ENCODE measurements at places on chromosomes 2 and 18.

- H3K27ac ChIP-seq, result no peak overlapping the region
- no peaks in the 10 kb centered on the region for H3K4me1 ChIP-seq
- H3K36me3 ChIP-seq, result no peaks in the 10 kb centered on the region
- no peak overlapping the region for H3K4me3 ChIP-seq
- H3K27me3 ChIP-seq, result no peaks in the 10 kb centered on the region
Observed at GRCh38 chr2:209976698-209977385, 25.6 kb upstream of the RPE start.

DNA sequence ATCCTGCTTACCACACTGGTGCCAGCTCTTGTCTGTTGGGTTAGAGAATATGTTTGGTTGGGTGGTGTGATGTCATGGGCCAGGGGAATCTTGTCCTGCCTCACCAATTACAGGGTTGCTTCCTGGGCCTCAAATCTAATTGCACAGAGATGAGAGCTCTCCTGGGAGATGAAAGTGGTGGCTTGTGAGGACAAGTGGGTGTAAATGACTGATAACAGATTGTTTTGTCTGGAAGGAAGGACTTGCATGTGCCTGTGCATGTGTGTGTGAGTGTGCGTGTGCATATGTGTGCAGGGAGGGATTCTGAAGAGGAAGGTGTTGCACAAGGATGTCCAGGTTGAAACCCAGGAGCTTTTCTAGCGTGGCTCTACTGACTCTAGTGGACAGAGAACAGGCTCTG is 271.9 kb downstream of the LOXHD1 start:
- no peak overlapping the region for H3K27ac ChIP-seq
- no peaks in the 10 kb centered on the region for H3K27me3 ChIP-seq

GRCh38 chr2:121919803-121920202 is 164.4 kb downstream of the TSN start:
- H3K4me3 ChIP-seq, result no peak overlapping the region
- no peaks in the 10 kb centered on the region for H3K27me3 ChIP-seq
- H3K4me1 ChIP-seq, result no peaks in the 10 kb centered on the region
- H3K27ac ChIP-seq, result no peak overlapping the region

GRCh38 chr2:3911882-3912455 is 208.6 kb downstream of the DCDC2C start:
- no peak for DNase-seq
- no peak overlapping the region for H3K4me3 ChIP-seq
- H3K27ac ChIP-seq, result no peak overlapping the region
- no peaks in the 10 kb centered on the region for H3K4me1 ChIP-seq
- H3K36me3 ChIP-seq, result no peaks in the 10 kb centered on the region

DNA sequence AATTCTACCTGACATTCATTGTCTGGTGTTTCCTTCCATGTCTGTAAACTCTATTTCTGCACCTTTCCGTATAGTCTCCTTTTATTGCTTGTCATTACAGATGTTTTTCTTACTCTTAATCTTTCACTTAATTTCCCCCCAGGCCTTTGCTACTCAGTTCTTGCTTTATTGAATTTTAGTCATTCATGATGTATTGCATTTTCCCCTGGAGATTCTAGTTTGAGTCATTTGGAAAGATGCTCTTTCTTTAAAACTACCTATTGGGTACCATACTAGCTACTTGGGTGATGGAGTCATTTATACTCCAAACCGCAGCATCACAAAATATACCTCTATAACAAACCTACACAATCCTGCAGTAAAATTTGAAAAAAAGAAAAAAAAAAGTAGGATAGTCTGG is 27.2 kb upstream of the LPIN2 start:
- no peaks in the 10 kb centered on the region for H3K36me3 ChIP-seq
- no peak overlapping the region for H3K4me3 ChIP-seq
- H3K27ac ChIP-seq, result no peak overlapping the region
- H3K27me3 ChIP-seq, result no peaks in the 10 kb centered on the region
- no peak for DNase-seq
- peaks cover 11% of the 10 kb centered on the region for H3K4me1 ChIP-seq

DNA sequence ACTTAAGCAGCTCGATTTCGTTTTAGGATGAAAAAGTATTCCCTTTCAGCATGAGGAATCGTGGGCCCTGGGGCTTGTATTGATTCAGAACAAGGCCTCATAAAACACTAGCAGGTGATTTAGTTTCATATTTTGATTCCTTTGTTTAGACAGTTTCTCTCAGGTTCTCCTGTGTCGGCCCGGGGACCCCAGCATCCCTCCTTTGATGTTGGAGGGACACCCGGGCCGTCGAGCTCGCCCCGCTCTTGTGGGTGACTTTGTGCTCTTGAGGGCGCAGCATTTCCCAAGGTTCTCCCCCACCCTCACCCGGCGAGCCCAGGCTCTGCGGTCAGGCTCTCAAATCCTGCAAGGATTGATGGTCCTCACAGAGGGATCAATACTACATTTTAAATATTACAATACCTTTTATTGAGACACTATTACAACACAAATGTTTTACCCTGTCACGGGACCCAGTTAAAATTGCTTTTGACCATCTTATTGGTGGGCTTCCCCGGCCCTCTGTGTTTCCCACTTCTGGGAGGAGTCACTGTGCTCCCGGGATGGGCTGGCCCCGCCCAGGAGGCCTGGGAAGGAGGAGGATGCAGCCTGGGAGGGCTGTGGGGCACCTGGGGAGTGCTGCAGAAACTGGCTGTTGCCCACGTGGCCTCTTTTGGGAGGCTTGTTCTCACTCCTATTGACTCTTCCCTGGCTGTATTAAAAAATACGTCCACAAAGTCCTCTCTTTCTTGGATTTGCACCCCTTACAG is 222.6 kb downstream of the INSIG2 start:
- H3K4me1 ChIP-seq, result no peaks in the 10 kb centered on the region
- DNase-seq, result no peak
- H3K36me3 ChIP-seq, result no peaks in the 10 kb centered on the region

GRCh38 chr2:126883666-126884040 is 15.0 kb upstream of the TEX51 start:
- H3K36me3 ChIP-seq, result no peaks in the 10 kb centered on the region
- H3K27me3 ChIP-seq, result no peaks in the 10 kb centered on the region
- H3K27ac ChIP-seq, result no peak overlapping the region
- no peak for DNase-seq

GRCh38 chr18:80126797-80127196 is 17.7 kb downstream of the ADNP2 start:
- H3K27ac ChIP-seq, result no peak overlapping the region
- no peaks in the 10 kb centered on the region for H3K4me1 ChIP-seq
- no peaks in the 10 kb centered on the region for H3K27me3 ChIP-seq
- H3K36me3 ChIP-seq, result no peaks in the 10 kb centered on the region

GRCh38 chr2:239227661-239228371 is 173.0 kb downstream of the HDAC4 start:
- H3K36me3 ChIP-seq, result no peaks in the 10 kb centered on the region
- no peak overlapping the region for H3K4me3 ChIP-seq
- no peak overlapping the region for H3K27ac ChIP-seq
- peaks cover 51% of the 10 kb centered on the region for H3K4me1 ChIP-seq
- no peak for DNase-seq

GRCh38 chr18:32899819-32900218 is 127.0 kb upstream of the KLHL14 start:
- H3K4me3 ChIP-seq, result no peak overlapping the region
- H3K36me3 ChIP-seq, result no peaks in the 10 kb centered on the region
- no peaks in the 10 kb centered on the region for H3K27me3 ChIP-seq
- DNase-seq, result no peak
- no peaks in the 10 kb centered on the region for H3K4me1 ChIP-seq

DNA sequence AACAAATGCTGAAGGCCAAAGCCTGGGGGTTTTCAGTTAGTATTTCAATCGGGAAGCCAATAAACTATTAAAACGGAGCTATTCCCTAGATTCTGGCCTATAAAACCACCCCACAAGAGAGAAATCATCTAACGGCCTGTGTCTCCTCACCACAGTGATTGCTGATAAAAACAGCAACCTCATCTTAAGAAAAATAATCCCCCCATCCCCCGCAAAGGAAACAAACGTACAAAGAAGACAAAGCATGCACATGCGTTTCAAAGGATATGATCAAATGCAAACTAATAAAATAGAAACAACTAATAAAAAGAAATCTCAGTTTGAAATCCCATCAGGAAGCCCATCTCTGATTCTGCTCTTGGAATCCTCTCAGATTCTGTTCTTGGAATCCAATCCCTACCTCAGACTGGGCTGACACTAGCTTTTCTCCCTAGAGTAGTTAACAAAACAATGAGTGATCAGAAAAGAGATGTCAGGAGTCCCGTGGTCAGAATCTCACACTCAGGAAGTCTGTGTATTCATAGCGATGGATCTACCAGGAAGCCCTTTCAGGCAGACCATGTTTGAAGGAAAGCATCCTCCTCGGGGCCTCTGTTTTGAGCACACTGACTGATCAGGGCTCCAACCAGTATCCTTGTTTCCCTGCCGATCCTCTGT is 150.7 kb downstream of the THADA start:
- no peaks in the 10 kb centered on the region for H3K27me3 ChIP-seq
- H3K36me3 ChIP-seq, result no peaks in the 10 kb centered on the region
- no peak overlapping the region for H3K27ac ChIP-seq
- no peak for DNase-seq

- DNase-seq, result no peak
- H3K4me3 ChIP-seq, result no peak overlapping the region
- H3K27ac ChIP-seq, result no peak overlapping the region
- no peaks in the 10 kb centered on the region for H3K27me3 ChIP-seq
- H3K36me3 ChIP-seq, result no peaks in the 10 kb centered on the region
Observed at GRCh38 chr2:241282555-241282954, 32.9 kb downstream of the HDLBP start.
